ENCODE measurements at places on chromosomes 1 and 21.
A peak's percentile ranks its signal among the peaks of the same experiment; 100 is the strongest.

- DNase-seq, result no peak
These were observed 9.6 kb upstream of the LRP8 start for GRCh38 chr1:53337499-53337898.

- no peak for DNase-seq
These were observed 29.9 kb upstream of the HJV start for GRCh38 chr1:146051452-146051851.

DNA sequence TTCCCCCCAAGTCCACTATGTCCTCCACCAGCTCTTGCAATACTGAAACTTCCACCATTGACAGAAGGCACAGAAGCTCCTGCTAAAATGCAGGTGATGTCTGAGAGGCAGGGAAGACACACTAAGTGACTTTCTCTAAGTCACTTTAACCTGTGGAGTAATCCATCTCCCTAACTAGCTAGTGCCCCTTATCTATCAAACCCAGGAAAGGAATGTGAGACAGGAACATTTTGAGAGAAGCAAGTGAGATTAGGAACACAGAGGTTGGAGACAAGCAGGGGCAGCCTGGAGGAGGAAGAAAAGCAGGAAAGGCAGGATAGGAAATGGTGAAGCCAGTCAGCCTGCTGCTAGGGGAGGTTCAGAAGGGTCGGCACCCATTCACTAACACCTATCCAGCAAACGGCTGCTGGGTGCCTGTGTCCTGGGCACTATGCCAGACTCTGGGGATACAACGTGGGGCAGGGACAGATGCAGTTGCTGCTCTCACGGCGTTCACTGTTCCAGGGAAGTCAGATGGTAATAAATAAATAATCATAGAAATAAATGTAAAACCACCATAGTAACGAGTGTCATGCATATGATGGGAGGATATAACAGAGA, 7.0 kb downstream of the GPA33 start:
- peak; percentile 31 for DNase-seq

DNA sequence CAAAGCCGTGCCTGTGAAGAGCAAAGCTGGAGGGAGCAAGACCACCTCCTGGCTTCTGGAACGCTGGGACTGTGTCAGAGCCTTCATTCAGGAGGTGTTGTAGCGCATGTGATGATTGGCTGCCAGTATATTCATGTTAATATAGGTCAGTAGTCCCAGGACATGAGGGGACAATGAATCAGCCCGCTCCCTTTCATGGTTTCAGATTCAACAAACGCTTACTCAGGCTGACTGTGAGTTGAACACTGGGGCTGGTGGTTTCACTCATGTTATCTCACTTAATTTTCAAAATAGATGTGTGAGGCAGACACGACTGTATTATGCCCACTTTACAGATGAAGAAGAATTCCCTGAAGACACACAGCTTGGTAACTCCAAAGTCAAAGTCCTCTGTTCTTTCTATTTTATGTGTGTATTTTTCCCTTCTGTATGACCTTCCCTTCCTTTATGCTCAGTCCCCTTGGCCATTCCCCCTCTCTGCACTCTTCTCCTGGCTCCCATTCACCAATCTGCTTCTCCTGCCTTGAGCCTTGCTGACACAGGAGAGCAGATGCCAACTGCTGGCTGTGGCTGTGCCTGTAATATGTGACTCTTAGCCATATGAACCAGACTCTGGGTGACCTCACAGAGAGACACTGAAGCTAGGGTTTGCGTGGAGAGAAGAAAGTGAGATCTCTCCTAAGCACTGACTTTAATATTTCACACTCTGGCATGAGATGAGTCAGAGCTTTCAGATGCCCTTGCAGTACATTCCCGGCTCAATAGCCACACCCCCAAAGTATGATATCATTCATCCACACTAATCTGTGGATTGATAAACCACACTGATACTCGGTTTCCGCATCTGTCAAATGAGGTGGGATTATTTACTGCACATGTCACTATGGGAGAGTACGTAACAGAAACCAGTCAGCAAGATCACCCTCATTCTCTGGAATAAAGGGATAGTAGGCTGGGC, 31.4 kb upstream of the KIRREL1 start:
- peak; percentile 28 for DNase-seq

DNA sequence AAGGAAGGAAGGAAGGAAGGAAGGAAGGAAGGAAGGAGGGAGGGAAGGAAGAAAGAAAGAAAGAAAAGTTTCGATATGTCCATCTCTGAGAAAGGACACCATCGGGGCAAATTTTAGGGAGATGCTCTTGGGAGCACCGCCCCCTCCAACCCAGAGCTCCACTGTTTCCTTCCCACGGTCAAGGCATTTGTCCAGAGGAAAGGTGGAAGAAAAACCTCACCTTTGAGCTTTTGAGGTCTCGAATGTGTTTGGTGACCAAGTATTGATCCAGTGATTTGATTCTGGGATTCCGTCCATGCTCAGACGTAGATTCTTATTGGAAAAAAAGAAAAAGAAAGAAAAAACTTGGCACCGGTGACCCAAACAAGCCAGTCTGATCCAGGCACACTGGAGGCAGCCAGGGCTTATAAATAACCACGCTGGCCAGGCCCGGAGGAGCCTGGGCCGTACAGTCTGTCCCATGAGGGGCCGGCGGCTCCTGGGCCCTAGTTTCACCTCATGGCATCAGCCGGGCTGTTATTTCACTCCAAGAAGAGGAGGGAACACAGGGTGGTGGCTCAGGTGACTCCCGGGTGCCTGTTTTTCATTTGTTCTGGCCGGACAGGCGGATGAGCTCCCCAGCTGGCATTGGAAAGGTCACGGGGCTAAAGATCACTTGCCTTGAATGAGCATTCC, 36.1 kb upstream of the SLC25A33 start:
- no peak for DNase-seq

GRCh38 chr1:157937744-157938143, 55.7 kb upstream of the KIRREL1 start:
- no peak for DNase-seq

GRCh38 chr1:41874151-41874719, 44.5 kb downstream of the HIVEP3 start:
- peak; percentile 51 for DNase-seq

- DNase-seq, result peak; percentile 40
These were observed at the start of gene AGPAT3 for GRCh38 chr21:43864962-43865539. AGPAT3 (plus strand) TSS chr21:43865223; CDS start chr21:43959682, 94,459 bp downstream.

GRCh38 chr21:44767834-44768831, 33.5 kb downstream of the UBE2G2 start:
- DNase-seq, result no peak

DNA sequence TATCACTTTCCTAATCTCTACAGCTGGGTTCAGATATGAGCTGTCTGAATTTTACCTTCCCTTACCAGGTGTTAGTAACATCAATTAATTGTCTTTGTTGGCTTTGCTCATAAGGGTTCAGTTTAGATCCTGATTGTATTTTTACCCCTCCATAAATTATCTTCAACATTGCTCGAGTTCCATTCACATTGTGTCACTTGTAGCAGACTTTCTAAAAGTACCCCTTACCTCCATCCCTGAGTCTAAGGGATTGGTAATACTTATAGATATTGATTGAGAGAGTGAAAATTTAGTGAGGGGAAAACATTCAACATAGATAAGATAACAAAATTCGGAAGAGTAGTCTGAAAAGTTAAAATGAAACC, 7.3 kb downstream of the RASAL2 start:
- no peak for DNase-seq

GRCh38 chr1:39992234-39992633, 37.3 kb downstream of the MFSD2A start:
- no peak for DNase-seq

DNA sequence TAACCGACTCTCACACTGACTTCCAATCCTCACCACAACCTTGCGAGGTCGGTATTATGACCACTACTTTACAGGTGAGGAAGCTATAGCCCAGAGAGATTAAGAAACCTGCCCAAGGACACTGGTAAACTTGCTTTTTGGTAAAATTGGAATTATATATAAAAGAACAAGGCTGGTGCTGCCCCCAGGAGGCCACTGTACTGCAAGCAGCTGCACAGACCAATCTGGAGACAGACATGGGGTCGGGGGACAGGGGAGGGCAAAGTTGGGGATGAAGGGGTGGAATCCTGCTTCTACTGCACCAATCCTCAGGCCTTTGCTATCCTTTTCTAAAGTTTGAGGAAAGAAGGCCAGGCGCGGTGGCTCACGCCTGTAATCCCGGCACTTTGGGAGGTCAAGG, 280.8 kb downstream of the SPATA17 start:
- no peak for DNase-seq

DNA sequence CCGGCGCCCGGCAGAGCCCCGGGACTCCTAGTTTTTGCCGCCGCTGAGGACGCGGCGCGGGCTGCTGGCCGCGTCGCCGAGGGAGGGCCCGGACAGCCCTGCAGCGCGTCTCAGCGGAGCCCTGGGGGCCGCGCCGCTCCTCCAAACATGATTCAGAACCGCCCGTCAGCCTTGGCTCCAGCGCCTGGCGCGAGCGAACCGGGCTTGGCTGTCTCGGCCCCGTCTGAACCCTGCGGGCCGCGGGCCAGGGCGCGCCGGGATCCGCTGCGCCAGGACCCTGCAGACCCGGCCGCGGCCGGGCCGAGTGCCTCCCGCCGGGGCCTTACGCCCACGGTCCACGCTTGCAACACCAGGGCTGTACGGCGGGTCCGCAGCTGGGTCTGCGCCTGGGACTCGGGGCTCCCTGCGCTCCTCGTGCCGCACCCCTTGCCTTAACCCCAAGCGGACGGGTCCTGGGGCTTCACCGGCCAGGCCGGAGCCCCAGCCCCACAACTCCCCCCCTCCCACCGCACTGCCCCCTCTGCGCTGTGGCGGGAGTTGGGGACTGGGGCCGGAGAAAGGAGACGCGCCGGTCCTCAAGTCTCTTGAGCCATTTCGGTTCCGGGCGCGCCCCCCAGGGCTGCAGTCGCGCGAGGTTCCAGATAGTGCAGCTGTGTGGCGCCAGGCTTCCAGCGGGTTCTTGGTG, 48.4 kb upstream of the CD34 start:
- no peak for DNase-seq

- peak; percentile 92 for DNase-seq
These were observed 24.1 kb downstream of the ETNK2 start for GRCh38 chr1:204127597-204128242.

- DNase-seq, result no peak
These were observed 160.6 kb upstream of the CD34 start for GRCh38 chr1:208071435-208072031.

GRCh38 chr1:37123276-37124115, 89.2 kb upstream of the GRIK3 start:
- DNase-seq, result no peak

- no peak for DNase-seq
These were observed 22.4 kb downstream of the CNIH4 start for GRCh38 chr1:224378855-224379631.

- no peak for DNase-seq
These were observed 122.9 kb downstream of the GLUL start for GRCh38 chr1:182268669-182269068.

GRCh38 chr1:245679821-245680780, 525.3 kb downstream of the KIF26B start:
- DNase-seq, result no peak

DNA sequence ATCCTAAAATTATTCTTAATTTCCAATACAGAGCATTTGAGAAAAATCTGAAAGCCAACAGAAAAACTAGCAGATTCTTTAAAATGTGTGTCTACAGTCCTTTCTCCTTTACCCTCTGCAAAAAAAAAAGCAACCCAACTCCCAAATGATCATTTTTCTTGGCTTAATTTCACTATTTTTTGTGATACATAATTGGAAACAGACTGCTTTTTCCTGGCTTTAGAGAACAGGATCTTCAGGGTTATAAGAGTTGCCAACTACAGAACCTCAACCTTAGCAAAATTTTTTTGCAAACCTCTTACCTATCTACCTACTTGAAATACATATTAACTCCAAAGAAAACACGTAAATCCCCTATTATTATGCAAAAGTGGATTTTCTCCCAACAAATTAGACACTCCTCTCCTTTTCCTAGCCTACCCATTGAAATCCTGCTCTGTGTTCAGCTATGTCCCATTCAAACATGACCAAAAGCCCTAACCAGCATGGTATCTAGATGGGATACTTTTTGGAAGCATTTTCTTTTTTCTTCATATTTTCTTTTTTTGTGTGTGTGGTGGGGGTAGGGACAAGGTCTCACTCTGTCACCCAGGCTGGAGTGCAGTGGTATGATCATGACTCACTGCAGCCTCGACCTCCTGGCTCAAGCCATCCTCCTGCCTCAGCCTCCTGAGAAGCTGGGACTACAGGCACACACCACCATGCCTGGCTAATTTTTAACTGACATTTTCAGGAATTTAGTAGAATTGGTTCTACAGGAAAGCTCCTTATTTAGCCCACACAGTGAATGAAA, 9.0 kb downstream of the TGFBR3 start:
- no peak for DNase-seq

GRCh38 chr21:32096411-32096810, 182.4 kb downstream of the MIS18A start:
- peak; percentile 91 for DNase-seq

GRCh38 chr1:47405697-47406096, 10.4 kb upstream of the FOXE3 start:
- no peak for DNase-seq

DNA sequence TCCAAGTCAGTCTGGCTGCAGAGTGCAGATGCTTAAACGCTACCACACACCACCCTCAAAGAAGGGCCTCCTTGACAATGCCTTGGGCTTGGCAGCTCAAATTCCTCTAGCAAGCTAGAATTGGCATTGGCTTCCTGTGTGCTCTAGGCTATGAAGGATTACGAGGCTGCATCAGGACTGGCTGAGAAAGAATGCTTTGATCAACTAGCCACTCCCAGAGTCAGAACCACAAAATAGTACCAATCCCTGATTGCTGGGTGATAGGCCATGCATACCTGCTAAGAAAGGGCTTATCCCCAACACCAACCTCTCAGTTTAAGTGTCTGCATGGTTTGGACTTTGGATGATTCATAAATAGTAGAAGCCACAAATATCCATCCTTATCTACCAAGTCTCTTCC, 504.9 kb downstream of the OMA1 start:
- peak; percentile 25 for DNase-seq

- no peak for DNase-seq
These were observed 21.2 kb upstream of the LRRC8C start for GRCh38 chr1:89611721-89612120.

DNA sequence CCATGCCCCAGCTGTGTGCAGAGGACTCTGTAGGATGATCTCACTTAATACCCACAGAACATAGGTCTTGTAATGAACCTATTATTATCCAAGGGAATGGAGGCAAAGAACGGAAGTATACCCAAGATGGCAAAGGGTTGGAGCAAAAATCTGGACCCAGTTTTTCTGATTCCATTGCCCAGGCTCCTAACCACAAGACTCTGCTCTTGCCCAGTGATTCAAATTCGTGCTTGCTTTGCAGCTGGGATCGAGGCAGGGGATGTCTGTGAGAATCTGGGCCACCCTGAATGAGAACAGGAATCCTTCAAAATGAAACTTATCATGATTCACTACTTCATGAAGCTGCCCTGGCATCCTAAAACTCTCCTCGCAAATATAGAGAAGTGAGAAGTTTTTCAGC, 97.5 kb upstream of the KCNJ6 start:
- DNase-seq, result no peak

GRCh38 chr1:155082301-155083051, 3.8 kb downstream of the EFNA3 start:
- DNase-seq, result peak; percentile 64

DNA sequence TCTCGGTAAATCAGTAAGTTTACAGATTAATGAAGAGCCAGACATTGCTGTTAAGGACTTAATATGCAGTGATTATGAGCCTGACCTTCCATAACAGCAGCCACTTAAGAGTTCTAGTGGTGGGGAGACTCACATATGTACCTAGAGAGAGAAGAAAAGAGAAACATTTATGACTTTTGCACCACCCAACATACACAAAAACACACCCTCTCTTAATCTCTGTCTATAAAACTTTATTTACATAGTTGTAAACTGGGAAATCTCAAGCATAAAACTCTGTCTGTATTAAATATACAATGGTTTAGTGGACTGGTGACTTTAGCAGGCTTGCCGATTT, 347.4 kb upstream of the ADGRL2 start:
- no peak for DNase-seq

All from NCI-H82 (cell line).